Activated CD4-positive, alpha-beta T cell treated with anti-CD3 and anti-CD28 coated beads for 36 hours (primary cell): ENCODE measurements at places on chromosomes 1 and 21. TPM values are rescaled to one million over a fixed set of nuclear protein-coding genes. Genes with fewer than 3 reads are reported as not detected.

The VASH2 gene
- total RNA-seq, result 0.34 TPM

The PGLYRP4 gene
- 0.09 TPM for total RNA-seq

The FALEC gene
- total RNA-seq, result 0.34 TPM

The AADACL3 gene
- total RNA-seq, result not detected

The PDE9A gene
- 7.3 TPM for total RNA-seq

The ACTL8 gene
- total RNA-seq, result 0.09 TPM

The SLC5A3 gene
- total RNA-seq, result 22.9 TPM

The MANEAL gene
- 1.0 TPM for total RNA-seq

The HES3 gene
- not detected for total RNA-seq

The ZBTB7B gene
- 94.0 TPM for total RNA-seq

The MPZ gene
- 4.6 TPM for total RNA-seq

The SH2D1B gene
- not detected for total RNA-seq

The FAM163A gene
- not detected for total RNA-seq

The CYP4A11 gene
- not detected for total RNA-seq

The FAM43B gene
- not detected for total RNA-seq

The SETD4 gene
- total RNA-seq, result 11.0 TPM

The TMEM54 gene
- total RNA-seq, result 1.4 TPM

The NFYC gene
- total RNA-seq, result 85.4 TPM

The USP24 gene
- total RNA-seq, result 39.7 TPM

The CD247 gene
- 149 TPM for total RNA-seq

The PLPPR5 gene
- total RNA-seq, result not detected

The HFM1 gene
- not detected for total RNA-seq

The IGSF21 gene
- not detected for total RNA-seq

The LCE1F gene
- total RNA-seq, result not detected

The INKA2 gene
- 0.25 TPM for total RNA-seq

The PLEKHA6 gene
- total RNA-seq, result 0.86 TPM

The FGR gene
- total RNA-seq, result 0.11 TPM

The BCL2L15 gene
- 1.3 TPM for total RNA-seq

The PRCC gene
- 110 TPM for total RNA-seq

The FCRL2 gene
- not detected for total RNA-seq

The AGMAT gene
- total RNA-seq, result 24.0 TPM

The TLR5 gene
- 0.56 TPM for total RNA-seq

The FAM78B gene
- 0.34 TPM for total RNA-seq

The SLC1A7 gene
- not detected for total RNA-seq

The WNT3A gene
- total RNA-seq, result not detected

The SERPINC1 gene
- not detected for total RNA-seq

The PODN gene
- not detected for total RNA-seq

The NR1I3 gene
- total RNA-seq, result not detected

The HOOK1 gene
- 15.2 TPM for total RNA-seq

The RIPK4 gene
- total RNA-seq, result 0.64 TPM

The CELA2A gene
- total RNA-seq, result not detected

The ADAMTS5 gene
- total RNA-seq, result not detected

The TRIM58 gene
- 0.18 TPM for total RNA-seq

The HSPB7 gene
- not detected for total RNA-seq

The C1orf53 gene
- not detected for total RNA-seq

The PROK1 gene
- total RNA-seq, result not detected

The OLIG2 gene
- total RNA-seq, result not detected

The UCK2 gene
- total RNA-seq, result 69.4 TPM

The CRABP2 gene
- 0.98 TPM for total RNA-seq

The DPT gene
- not detected for total RNA-seq

The A3GALT2 gene
- not detected for total RNA-seq
